Dermis blood vessel endothelial cell (primary cell): ENCODE measurements at places on chromosomes 11 and 22. TPM values are rescaled to one million over a fixed set of nuclear protein-coding genes. Genes with fewer than 3 reads are reported as not detected.

TPH1 gene
- total RNA-seq = under 0.01 TPM in 1 of 2 replicates, not detected in the other

DNA sequence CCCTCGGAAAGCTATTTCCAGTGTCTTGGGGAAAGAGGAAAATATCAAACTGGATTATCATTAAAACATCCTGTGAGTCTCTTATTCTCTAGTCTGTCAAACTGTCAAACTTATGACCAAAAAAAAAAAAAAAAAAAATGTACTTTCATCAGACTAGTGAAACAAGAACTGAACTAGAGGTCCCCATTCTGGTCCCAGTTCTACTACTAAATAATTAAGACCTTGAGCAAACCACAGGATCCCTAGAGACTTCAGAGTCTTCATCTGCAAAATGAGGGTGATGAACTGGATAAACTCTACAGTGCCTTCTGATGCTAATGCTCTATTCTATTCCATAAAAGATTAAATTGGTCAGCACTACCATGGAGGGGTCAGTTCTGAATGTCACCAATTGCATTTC lies 105.8 kb downstream of the SERGEF start:
- DNase-seq = no peak

DNA sequence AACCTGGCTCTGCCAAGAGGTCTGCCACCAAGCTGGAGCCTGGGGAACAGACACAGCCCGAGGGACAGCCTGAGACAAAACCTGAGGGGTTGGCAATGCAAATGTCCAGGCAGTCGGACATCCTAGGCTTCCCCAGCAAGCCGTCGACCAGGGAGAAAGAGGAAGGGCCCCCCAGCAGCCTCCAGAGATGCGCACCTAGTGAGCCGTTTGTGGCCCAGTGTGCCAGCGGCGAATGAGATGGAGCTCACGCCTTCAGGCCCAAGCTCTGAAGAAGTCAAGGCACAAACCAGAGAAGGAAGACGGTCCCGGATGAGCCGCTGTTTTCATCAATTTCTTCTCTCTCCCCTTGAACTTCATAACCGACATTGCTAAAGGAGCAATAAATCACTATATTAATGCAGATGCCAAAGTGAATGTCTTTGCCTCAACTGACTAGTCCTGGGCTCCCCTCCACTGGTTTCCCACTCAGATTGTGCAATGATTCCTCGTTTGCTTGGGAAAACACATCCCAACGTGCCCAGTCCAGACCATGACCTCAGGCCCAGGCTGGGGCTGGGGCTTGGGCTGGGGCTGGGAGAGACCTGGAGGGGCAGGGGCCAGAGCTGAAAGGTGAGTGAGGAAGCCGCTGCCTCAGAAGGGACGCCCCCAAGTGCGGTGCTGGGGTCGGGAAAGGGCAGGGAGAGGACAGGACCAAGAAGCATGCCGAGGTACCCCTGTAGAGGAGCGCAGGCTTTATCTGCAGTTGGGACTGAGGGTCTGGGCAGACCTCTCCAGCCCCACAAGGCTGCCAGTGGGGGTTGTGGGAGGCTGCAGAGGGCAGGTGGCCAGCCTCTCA lies 3.5 kb upstream of the DGCR2 start:
- no peak for DNase-seq

GRCh38 chr11:116185551-116185950 lies 587.2 kb downstream of the BUD13 start:
- DNase-seq = no peak

FOLR2 gene
- not detected in 2 replicates for total RNA-seq

CYTH4 gene
- total RNA-seq = under 0.01 TPM in 1 of 2 replicates, not detected in the other

DNA sequence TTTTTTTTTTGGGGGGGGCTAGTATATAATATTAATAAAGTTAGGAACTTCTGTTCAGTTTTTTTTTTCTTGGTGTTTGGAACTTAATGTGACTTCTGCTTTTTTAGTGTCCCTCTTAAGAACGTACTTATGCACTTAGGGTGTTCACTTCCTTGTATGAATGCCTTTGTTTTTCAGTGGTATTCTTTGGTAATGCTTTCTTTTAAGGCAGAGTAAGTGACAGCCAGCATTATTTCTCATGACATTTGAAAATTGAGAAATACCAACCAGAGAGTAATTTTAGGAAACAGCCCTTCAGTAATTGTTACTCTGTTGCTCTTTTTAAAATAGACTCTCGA lies 2.4 kb downstream of the GRK3 start:
- DNase-seq = no peak

DNA sequence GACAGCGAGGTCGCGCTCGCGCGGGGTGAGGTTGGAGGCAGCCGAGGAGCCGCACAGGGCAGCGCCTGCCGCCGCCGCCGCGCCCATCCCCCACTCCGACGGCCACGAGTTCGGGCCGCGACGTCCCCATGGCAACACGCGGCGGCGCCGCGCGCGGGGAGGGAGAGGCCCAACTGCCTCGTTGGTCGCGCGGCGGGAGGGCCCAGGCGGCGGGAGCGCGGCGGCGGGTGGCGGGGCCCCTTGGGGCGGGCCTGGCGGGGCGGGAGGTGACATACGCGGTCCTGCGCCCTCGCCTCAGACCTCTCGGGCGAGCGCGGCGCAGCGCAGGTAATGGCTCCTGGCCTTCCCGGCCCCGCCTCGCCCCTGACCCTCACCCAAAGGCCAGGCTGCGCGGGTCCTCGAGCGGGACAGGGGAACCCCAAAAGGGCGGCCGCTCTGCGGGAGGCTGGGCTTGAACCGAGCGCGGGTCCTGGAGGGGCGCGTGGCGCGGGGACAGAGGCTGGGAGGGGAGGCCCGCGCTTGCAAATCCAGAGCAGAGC lies at the start of gene DEUP1:
TSS of gene DEUP1 (plus strand) at position 297 of the 539 bp plus-strand sequence. CDS start 1,518 bp downstream, outside the sequence.
- DNase-seq = no peak

DNA sequence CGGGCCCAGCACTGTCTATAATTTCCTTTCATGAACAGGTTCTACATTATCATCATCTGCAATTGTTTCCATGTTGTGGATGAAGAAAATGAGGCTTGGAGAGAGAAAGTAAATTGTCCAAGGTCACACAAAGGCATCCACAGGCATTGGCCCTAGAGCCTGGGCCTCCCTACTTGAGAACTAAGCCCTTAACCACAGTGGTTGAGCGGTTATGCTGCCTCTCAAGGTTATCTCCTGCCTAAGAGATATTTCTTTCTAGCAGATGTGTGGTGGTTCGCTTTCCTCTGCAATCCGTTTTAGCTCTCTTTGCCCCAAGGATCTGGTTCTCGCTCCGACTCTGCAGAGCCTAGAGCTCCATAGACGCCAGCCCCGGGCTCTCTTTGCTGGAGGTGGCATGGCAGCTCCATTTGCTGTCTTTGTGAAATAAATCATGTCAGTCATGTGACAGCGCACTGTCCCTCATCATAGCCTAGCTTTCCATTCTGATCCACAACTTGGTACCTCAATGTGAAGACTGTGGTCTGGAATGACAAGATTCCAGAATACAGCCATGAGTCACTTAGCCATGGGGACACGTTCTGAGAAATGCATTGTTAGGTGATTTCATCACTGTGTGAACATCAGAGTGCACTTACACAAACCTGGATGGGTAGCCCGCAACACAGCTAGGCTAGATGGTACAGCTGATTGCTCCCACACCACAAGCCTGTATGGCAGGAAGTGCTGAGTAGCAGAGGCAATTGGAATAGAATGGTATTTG lies 27.2 kb downstream of the RPS6KA4 start:
- DNase-seq = no peak
